Amniotic epithelial cell (primary cell): ENCODE measurements at places on chromosomes 7 and 10.

DNA sequence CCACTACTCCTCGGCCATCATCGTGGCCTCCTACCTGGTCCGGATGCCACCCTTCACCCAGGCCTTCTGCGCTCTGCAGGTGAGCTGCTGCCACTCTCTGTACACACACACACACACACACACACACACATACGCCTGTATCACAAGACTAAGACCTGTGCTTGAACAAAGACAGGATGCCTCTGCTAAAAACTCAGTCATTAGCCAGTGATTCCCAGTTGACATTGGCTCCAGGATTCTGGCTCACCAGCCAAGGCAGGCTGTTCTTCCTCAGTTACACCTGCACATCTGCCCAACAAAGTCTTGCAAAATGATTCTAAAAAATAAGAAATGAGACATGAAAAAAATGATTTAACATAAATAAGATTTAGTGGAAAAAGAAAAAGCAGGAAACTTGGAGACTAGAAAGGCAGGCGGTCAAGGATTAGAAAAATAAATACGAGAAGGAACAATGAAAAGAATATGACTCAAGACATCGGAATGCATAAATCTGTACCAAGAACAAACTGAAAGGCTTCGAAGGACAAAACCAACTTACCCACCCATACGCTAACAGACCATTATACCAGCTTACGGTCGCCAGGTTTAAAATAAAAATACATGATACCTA lies 7.4 kb upstream of the LRRC18 start:
- no peak for DNase-seq

GRCh38 chr7:32890793-32891042 lies 842 bp downstream of the KBTBD2 start:
- DNase-seq, result no peak

DNA sequence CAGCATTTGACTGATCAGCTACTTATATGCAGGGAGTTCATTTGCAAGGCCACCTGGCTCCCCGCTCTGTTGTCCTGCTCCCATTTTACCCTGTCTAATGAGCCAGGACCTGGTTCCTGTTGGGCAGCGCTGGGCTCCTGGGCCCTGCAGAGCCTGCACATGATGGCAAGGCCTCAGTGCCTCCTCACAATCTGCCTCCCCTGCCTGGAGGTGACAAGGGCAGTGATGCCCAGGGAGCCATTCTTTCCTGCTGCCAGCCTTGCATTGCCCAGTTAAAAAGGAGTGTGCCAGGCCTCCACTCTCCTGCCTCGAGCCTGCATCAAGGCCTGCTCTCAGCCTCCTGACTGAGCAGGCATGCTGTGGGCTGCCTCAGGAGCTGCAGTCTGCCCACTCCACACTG lies 28.5 kb downstream of the CHAT start:
- DNase-seq, result no peak

DNA sequence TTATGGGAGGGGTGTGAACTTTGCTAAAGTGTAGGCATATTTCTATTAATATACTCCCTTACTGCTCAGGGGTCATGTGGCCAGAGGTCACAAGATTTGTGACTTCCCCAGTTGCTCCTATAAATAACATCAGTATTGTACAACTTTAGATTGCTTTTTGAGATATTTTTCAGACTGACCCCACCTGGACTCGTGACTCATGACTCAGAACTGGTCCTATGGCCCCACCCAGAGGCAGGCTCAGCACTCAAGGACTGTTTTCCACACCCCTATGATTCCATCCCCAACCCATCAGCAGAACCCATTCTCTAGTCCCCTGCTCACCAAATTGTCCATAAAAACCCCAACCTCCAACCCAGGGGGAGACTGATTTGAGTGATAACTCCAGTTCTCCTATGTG lies 2.7 kb upstream of the CUL2 start:
- no peak for DNase-seq

DNA sequence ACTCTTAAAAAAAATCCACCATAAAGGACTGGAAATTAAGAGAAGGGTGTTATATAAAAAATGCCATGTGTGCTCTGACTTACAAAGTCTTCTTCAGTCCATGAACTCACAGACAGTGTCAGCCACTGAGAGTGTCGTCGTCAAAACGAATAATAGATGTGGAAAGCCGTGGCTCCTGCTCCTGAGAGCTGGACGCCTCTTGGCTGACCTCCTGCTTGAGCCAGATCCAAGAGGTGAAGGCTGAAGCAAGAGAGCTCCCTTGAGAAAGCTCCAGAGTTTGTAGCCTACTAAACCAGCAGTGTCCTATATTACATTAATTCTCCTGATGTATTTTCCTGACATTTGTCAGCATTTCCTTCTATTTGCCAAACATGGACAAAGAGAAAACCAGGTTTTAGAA lies 234.3 kb upstream of the C7orf33 start:
- no peak for DNase-seq

DNA sequence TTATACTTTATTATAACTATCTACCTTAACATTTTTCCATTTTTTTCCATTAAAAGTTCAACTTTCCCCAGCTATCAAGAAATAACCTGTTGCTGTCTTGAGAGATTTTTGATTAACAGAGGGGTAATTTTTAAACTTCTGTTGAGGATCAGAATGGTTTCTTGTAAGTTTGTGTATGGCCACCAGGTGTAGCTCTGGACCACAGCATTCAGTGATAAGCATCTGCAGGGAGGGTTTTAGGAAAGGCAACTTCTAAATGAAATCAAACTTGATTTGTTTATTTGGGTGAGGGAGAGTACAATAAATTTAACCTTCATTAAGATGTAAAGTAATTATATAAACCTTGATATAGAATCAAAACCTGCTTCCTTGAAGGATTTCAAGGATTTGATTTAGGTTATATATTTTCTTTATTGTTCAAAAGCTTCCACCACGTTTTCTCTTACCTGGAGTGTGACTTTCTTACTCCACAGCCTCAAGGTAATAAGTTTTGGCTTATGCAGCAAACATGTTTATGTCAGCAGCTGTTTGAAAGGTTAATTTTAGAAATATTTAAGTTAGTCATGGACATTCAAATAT lies 153.3 kb downstream of the STK31 start:
- DNase-seq, result peak; percentile 65

DNA sequence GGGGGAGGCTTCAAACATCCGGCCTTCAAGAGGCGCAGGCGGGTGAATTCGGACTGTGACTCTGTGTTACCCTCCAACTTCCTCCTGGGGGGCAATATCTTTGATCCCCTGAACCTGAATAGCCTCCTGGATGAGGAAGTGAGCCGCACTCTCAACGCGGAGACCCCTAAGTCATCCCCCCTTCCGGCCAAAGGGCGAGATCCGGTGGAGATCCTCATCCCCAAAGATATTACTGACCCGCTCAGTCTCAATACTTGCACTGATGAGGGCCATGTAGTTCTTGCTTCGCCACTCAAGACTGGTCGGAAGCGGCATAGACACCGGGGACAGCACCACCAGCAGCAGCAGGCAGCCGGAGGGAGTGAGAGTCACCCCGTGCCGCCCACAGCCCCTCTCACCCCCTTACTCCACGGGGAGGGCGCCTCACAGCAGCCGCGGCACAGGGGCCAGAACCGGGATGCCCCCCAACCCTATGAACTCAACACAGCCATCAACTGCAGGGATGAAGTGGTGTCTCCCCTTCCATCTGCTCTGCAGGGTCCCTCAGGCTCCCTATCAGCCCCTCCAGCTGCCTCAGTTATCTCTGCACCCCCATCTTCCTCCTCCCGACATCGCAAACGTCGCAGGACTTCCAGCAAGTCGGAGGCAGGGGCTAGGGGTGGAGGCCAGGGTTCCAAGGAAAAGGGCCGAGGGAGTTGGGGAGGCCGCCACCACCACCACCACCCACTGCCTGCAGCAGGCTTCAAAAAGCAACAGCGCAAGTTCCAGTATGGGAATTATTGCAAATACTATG lies 1.1 kb downstream of the MEPCE start:
- DNase-seq, result no peak

- DNase-seq, result peak; percentile 79
These were observed 18.5 kb upstream of the SRGN start for GRCh38 chr10:69069090-69070042.

DNA sequence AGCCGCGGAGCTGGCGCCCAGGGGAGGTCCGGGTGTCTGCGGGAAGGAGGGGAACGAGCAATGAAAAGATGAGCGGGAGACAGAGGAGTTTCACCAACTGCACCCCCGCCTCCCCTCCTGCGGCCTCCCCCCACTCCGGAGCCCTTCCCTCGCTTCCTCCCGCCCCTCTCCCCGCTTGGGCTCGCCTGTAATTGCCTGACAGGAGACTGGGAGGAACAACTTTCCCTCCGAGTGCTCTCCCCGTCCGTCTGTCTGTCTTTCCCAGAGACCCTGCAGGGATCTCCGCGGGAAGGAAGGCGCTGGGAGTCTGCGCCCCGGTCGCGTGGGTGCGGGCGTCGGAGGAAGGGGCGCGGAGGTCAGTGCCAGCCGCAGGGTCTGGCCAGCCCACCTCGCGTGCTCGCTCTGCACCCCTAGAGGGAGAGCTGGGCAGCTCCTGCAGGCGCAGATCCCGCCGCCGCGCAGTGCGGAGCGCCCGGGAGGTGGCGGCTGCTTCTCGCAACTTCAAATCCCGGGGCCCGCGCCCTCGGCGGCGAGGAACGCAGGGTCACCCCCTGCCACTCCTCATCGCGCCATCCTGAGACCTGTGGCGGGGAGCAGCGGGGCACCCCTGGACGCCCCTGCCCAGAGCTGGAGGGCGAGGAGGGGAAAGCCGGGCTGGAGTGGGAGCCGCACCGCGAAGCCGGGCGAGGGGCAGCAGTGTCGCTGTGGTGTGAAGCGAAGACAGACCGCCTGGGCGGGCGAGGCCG lies 511 bp upstream of the NRP1 start:
- peak; percentile 83 for DNase-seq

GRCh38 chr7:110766864-110767263 lies 324.1 kb upstream of the LRRN3 start:
- no peak for DNase-seq

- no peak for DNase-seq
These were observed 46.2 kb downstream of the PARP12 start for GRCh38 chr7:140016540-140016939.

- no peak for DNase-seq
These were observed 48.4 kb downstream of the PPP1R9A start for GRCh38 chr7:94955807-94956206.

GRCh38 chr10:97124211-97124610 lies 61.5 kb downstream of the SLIT1 start:
- DNase-seq, result no peak

DNA sequence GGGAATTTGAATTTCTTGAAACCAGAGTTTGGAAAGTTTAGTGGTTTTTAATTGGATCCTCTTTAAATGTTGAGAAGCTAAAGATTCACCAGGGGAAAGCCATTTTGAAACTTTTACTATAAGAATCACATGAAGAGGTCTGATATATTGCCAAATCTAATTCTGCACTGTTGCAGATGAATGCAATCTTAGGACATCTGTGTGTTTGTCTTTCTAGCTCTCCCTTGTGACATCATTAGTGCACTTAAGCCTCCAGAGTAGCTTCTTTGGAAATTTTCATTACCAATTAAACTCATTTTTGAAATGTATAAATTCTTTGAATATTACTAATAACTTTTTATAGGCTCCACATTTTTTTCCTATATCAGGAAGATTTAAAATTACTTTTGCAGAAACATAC lies 160.2 kb downstream of the BICC1 start:
- peak; percentile 7 for DNase-seq

DNA sequence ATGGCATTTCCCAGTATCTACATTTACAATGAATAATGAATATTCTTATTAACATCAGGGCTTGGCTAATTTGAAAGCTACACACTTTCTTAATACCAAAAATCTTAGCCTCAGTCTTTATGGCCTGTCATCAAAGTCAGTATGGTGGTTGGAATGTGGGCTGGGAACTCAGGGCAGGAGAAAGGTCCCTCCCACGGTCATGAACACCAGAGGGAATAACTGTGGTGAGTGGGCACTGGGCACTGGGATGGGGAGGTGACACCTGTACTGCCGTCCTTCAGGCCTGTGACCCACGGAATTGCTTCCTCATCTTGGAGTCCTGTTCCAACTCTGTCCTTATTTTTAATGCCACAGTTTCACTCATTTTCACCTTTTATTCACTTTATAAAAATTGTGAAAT lies 276.9 kb upstream of the PLPP4 start:
- DNase-seq, result no peak

DNA sequence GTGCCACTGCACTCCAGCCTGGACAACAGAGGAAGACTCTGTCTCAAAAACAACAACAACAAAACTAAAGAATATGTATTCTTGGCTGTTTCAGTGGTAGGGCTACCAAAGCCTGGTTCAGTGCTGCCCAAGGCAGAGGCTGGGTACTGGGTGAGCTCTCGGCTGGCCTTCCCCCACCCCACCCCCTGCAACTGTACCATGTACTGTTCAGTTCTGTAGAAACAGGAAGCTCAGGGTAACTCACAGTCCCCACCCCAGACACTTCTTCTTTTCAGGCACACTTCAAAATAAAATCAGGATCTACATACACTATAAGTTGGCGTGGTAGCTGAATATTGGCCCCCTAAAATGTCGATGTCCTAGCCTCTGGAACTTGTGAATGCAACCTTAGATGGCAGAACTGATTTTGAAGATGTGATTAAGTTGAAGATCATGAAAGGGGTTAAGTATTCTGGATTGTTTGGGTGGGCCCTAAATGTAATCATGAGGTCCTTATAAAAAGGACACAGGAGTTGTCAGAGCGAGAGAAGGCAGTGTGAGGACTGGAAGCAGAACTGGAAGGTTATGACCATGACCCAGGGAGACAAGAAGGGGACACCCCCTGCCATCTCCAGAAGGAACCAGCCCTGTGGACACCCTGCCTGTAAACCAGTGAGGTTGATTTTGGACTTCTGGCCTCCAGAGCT lies 31.2 kb downstream of the TBXAS1 start:
- DNase-seq, result no peak

- DNase-seq, result peak; percentile 53
These were observed 16.8 kb downstream of the VSIR start for GRCh38 chr10:71756311-71757191.

DNA sequence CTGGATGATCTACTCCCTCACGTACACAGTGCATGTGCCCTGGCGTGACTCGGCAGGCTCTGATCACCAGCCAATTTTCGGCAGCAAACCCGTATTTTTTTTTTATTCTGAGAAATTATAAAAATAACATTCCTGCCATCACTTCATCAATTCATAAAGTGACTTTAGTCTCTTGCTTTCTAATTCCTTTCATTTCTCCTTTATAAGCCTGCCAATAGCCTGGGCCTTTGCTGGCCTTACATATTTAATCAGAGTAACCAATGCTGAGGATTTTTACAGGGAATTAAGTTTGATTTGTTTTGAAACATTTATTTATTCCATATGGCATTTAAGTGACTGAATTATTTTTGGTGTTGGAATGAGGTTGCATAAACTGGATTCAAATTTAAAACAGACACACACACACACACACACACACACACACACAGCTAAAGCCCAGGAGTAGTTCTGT lies 140.8 kb downstream of the ETV1 start:
- DNase-seq, result no peak

GRCh38 chr7:148142660-148143248 lies 447.8 kb upstream of the C7orf33 start:
- peak; percentile 46 for DNase-seq
